Tibial nerve (tissue), 4 donors: ENCODE measurements at places on chromosomes 16 and 17.

GRCh38 chr17:78278139-78278741 lies 46.8 kb downstream of the TMEM235 start:
- no peak for DNase-seq

DNA sequence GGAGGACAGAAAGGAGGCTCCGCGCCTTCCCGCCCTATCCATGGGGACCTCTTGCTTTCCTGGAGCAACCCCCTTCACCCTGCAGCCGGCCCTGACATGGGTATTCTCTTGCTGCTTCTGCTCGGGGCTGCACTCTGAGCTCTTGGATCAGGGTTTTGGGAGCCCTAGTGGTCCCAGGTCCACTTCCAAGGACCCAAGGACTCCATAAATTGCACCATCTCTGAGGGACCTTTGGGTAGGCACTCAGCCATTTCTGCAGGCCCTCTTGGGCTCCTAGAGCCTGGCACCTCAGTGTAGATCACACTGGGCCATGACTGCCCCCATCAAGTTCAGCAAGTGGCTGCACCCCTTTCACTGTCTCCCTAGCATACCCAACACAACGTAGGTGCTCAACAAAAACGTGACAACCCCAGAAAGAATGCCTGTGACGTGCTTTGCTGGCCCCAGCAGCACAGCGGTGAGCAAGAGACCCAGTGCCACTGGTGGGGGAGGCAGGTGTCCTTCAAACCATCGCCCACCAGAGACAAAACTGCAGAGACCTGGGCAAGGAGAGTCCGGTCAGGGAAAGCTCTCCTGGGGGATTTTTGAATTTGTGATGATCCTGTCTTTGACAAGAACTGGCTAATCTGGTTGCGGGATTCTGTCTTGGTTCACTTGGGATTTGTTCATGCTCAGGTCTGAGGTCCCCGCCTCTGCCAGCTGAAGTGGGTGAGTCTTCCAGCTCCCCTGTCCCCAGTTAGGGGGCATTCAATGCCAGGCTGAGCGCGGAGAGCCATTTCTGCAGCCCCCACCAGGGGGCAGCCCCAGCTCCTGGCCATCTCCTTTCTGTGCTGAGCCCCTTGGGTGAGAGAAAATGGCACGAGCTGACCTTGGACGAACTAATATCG lies 2.5 kb upstream of the RAB11FIP4 start:
- DNase-seq = no peak

DNA sequence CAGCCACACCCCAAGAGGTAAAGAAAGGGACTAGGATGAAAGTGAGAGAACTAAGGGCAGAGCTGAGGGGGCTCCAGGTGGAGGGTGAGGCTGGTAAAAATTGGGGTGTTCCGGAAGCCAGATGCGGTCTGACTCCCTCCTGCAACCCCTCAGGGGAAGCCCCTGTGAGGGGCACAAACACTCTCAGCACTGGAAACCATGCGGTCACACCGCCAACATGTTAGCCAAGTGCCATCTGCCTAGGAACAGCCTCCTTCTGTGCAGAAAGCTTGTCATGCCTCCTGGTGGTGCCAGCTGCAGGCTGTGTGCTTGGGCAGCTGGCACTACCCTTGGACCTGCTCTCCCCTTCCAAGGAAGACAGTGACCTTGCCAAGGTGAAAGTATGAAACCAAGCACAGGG lies 83.5 kb upstream of the RPL38 start:
- no peak for DNase-seq

- no peak for DNase-seq
Measured at GRCh38 chr16:69663846-69664245, 62.5 kb downstream of the NQO1 start.

DNA sequence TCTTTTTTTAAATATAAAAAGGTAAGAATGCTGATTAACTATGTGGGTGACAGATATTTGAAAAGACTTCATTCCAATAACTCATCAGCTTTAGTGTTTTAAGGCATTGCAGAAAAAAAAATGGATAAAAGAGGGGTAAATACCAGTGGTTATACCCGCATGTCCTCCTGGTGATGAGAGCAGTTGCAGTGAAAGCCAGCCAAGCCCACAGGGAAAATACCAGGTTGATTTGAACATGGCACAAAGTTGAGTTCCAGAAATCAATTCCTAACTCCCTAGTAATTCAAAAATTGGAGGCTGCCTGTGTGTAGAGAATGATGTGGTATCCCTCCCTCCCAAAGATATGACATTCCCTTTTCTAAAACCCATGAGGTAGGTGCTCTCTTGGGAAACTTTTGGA lies 453.2 kb upstream of the SOX9 start:
- DNase-seq = no peak

- DNase-seq = no peak
Measured at GRCh38 chr17:7047566-7047965, 3.7 kb upstream of the SLC16A11 start.

GRCh38 chr17:43027091-43028032 lies 2.3 kb downstream of the RND2 start:
- no peak for DNase-seq

- DNase-seq = no peak
Measured at GRCh38 chr16:55991843-55992242, 116.7 kb upstream of the CES5A start.

- DNase-seq = no peak
Measured at GRCh38 chr17:76816590-76817135, 51.5 kb upstream of the MGAT5B start.
